ENCODE measurements at places on chromosomes 3 and 15. TPM values are rescaled to one million over a fixed set of nuclear protein-coding genes. Genes with fewer than 3 reads are reported as not detected.

Gene GPR15
- not detected for total RNA-seq

Gene PLA2G4D
- not detected for total RNA-seq

Gene TMEM266
- 0.26 TPM for total RNA-seq

Gene COPS2
- total RNA-seq: 92.2 TPM

Gene NR2E3
- total RNA-seq: 0.77 TPM

Gene CHST13
- under 0.01 TPM for total RNA-seq

Gene GOLGA8G
- total RNA-seq: not detected

DNA sequence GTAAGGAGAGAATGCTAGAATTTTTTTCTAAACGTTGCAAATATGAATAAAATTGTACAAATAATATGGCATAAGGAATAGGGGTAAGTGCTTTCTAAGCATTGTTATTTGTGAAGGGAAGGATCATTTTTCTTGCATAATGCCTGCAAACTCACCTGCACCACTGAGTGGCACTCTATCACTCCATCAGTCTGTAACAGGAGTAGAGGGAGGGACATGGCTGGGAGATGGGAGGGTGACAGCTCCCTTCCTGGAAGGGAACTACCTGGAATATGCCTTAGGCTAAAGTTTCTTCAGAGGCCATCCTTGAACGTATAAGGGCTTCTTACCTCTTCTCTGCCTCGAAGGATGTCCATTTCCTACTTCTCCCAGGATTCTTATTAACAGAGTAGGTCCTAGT is 3.0 kb downstream of the NAALADL2 start:
- DNase-seq: no peak
- H3K36me3 ChIP-seq: no peaks in the 10 kb centered on the region
- no peak overlapping the region for H3K4me3 ChIP-seq
- H3K27me3 ChIP-seq: no peaks in the 10 kb centered on the region

- peaks cover 11% of the 10 kb centered on the region for H3K4me1 ChIP-seq
- H3K27me3 ChIP-seq: no peaks in the 10 kb centered on the region
- DNase-seq: peak; percentile 91
- H3K27ac ChIP-seq: no peak overlapping the region
These were observed 27.3 kb upstream of the UBE2E1 start for GRCh38 chr3:23778446-23778845.

GRCh38 chr15:68589783-68590710 is 11.3 kb downstream of the CORO2B start:
- H3K27me3 ChIP-seq: no peaks in the 10 kb centered on the region
- no peaks in the 10 kb centered on the region for H3K36me3 ChIP-seq
- peaks cover 43% of the 10 kb centered on the region for H3K4me1 ChIP-seq
- no peak for DNase-seq
- H3K27ac ChIP-seq: no peak overlapping the region

- H3K27me3 ChIP-seq: no peaks in the 10 kb centered on the region
- no peak for DNase-seq
- H3K36me3 ChIP-seq: no peaks in the 10 kb centered on the region
- no peaks in the 10 kb centered on the region for H3K4me1 ChIP-seq
- H3K4me3 ChIP-seq: no peak overlapping the region
These were observed 75.0 kb upstream of the CGNL1 start for GRCh38 chr15:57301307-57301706.

DNA sequence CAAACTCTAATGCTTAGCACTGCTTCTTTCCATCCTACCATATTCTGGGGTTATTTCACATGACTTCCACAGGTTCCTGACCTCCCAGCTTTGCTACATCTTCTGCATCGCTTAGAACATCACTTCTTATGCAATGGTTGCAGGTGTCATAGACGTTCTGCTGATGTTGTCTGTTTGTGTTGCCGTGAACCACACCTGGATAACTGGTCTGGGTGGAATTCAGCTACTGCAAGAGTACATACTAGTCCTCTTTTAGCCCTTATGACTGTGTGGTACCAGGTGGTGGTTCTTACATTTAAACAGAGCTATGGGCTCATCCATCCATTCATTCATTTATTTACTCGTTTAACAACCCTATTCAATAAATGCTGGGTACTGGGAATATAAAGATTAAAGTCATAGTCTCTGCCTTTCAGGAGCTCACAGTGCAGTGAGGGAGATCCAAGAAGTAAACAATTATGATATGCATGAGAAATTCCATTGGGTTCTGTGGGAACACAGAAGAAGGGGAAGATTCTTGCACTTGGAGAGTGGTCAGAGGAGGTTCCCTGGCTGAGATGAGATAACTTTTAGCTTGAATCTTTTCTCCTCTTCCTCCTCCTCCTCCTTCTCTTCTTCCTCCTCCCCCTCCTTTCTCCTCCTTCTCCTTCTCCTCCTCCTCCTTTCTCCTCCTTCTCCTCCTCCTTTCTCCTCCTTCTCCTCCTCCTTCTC is 30.8 kb downstream of the TMEM45A start:
- H3K27me3 ChIP-seq: no peaks in the 10 kb centered on the region
- H3K4me1 ChIP-seq: no peaks in the 10 kb centered on the region
- no peak overlapping the region for H3K4me3 ChIP-seq
- H3K27ac ChIP-seq: no peak overlapping the region
- DNase-seq: no peak

DNA sequence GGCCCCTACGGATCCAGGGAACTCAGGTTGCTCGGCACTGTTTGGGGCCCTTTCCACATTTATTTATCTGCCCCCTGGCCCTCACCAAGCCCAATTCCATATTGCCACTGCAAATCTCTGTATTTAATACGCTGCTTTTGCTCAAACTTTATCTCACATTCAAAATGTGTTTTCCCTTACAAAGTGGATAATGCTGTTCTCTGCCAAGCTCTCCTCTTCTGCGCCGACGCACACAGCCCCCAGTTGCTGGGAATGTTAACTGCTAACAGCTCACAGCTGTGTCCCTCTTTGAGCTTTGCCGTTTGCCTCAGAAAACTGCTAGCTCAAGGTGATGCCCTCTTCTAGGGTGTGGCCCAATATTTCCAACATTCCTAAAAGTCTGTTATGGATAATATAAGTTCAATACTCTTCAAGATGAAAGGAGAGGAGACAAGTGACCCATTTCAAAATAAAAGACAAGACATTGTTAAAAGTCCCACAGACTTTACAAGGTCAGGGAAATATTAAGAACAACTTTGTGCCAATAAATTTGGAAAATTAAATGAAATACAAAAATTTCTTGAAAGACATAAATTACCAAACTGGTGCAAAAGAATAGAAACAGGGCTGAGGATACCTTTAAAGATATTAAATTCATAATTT is 12.6 kb upstream of the FBN1 start:
- peaks cover 2% of the 10 kb centered on the region for H3K4me1 ChIP-seq
- H3K4me3 ChIP-seq: no peak overlapping the region
- no peaks in the 10 kb centered on the region for H3K36me3 ChIP-seq
- H3K27ac ChIP-seq: no peak overlapping the region

DNA sequence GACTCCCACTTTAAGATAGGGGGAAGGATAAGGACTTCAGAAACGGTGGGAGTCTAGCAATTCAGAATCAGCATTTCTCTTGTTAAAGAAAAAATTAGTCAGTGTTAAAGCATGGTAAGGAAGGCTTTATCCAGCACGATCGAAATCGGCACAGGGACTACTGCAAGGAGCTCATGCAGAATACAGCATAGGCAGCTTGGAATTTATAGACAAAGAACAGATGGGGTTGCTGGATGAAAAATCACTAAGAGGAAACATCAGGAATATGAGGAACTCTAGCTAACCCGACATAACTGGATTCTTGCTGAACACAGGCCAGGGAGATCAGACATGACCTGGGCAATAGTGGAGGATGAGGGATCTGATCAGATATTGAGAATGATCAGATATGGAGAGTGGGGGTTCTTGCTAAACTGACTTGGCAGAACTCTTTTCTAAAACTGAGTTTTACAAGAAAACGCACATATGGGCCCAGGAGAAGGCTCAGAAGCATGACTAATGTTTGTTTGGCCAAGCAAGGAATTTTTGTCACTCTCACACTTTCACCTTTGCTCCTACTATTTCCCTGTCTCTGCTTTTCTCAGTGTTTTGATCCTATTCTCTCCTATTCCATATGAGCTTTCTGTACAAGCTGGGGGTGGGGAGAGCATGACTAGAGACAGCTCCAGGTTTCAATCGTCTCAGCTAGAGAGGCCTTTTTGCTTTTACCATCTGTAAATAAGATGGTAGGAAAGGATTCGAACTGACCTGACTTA is 3.9 kb upstream of the PLCH1 start:
- no peak overlapping the region for H3K4me3 ChIP-seq
- peaks cover 2% of the 10 kb centered on the region for H3K4me1 ChIP-seq
- no peaks in the 10 kb centered on the region for H3K36me3 ChIP-seq

- no peaks in the 10 kb centered on the region for H3K4me1 ChIP-seq
- H3K27ac ChIP-seq: no peak overlapping the region
These were observed 290.5 kb upstream of the GADL1 start for GRCh38 chr3:31185062-31185357.

GRCh38 chr15:60215225-60215963 is 182.4 kb downstream of the ANXA2 start:
- no peaks in the 10 kb centered on the region for H3K27me3 ChIP-seq
- no peak for DNase-seq
- H3K4me3 ChIP-seq: no peak overlapping the region
- H3K4me1 ChIP-seq: no peaks in the 10 kb centered on the region
- no peak overlapping the region for H3K27ac ChIP-seq

- H3K27me3 ChIP-seq: no peaks in the 10 kb centered on the region
- no peak overlapping the region for H3K4me3 ChIP-seq
- DNase-seq: peak; percentile 54
- peaks cover 45% of the 10 kb centered on the region for H3K36me3 ChIP-seq
These were observed 2.2 kb upstream of the GRAMD2A start for GRCh38 chr15:72199721-72200212.

GRCh38 chr15:69807721-69808120 is 290.0 kb downstream of the TLE3 start:
- no peaks in the 10 kb centered on the region for H3K4me1 ChIP-seq
- H3K36me3 ChIP-seq: no peaks in the 10 kb centered on the region

GRCh38 chr3:114079761-114080160 is 23.2 kb downstream of the QTRT2 start:
- DNase-seq: peak; percentile 40
- H3K27ac ChIP-seq: peak overlapping the region; percentile 32
- peaks cover 3% of the 10 kb centered on the region for H3K4me1 ChIP-seq
- H3K36me3 ChIP-seq: peaks cover 4% of the 10 kb centered on the region
- no peak overlapping the region for H3K4me3 ChIP-seq

DNA sequence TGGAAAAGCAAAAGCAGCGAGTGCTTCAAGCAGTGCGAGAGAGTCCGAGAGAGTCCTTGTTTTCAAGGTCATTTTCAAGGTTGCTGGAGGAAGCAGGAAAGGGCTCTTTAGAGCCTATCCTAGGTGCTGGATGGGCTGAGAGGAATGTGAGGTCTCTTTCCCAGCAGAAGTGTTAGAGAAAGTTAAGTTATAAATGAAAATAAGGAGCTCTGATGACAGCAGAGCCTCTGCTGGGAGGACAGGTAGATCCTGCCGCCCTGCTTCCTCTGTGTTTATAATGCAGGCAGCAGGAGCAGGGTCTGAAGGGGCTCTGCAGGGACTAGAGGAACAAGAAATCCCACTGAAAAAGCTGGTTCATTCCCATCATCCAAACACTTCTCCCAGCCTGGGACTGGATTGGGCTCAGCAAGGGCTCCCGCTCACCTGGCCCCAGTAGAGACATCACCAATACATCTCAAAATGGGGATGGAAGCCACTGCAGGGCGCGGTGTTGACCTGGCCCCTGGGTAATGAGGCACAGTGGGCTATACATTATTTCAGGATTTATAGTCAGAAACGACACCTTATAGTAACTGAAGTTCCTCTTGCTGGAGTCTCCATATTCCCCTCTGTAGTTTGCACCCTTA is 41.5 kb upstream of the RAB6B start:
- no peak overlapping the region for H3K4me3 ChIP-seq
- no peak overlapping the region for H3K27ac ChIP-seq
- H3K36me3 ChIP-seq: no peaks in the 10 kb centered on the region
- H3K4me1 ChIP-seq: no peaks in the 10 kb centered on the region
- H3K27me3 ChIP-seq: peaks cover 3% of the 10 kb centered on the region

- H3K4me1 ChIP-seq: no peaks in the 10 kb centered on the region
- H3K36me3 ChIP-seq: no peaks in the 10 kb centered on the region
- H3K4me3 ChIP-seq: no peak overlapping the region
- H3K27ac ChIP-seq: no peak overlapping the region
- no peaks in the 10 kb centered on the region for H3K27me3 ChIP-seq
These were observed 136.2 kb downstream of the EPHB1 start for GRCh38 chr3:134931045-134931785.

- peaks cover 3% of the 10 kb centered on the region for H3K27me3 ChIP-seq
- DNase-seq: no peak
- H3K4me3 ChIP-seq: no peak overlapping the region
These were observed 138.5 kb upstream of the ANKRD28 start for GRCh38 chr3:15936312-15936711.

DNA sequence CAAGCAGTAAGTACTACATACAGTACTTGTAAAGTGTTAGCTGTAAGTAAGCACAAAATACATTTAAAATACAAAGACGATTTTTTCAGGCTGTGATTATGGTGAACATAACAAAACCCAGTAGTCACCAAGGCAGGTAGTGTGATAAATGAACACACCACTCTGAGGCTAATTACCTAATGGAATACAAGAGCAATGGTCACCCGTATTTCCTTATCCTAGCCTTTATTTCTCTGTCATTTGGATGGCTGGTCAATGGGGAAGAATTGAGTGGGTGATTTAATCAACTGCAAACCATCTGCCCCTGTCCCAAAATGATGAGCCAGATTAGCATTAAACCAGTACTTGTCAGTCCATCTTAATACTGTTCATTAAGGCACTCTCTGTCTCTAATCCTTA is 89.2 kb upstream of the CGNL1 start:
- no peaks in the 10 kb centered on the region for H3K4me1 ChIP-seq
- no peak overlapping the region for H3K4me3 ChIP-seq
- H3K27me3 ChIP-seq: no peaks in the 10 kb centered on the region
- H3K36me3 ChIP-seq: peaks cover 8% of the 10 kb centered on the region
- no peak for DNase-seq
- no peak overlapping the region for H3K27ac ChIP-seq

DNA sequence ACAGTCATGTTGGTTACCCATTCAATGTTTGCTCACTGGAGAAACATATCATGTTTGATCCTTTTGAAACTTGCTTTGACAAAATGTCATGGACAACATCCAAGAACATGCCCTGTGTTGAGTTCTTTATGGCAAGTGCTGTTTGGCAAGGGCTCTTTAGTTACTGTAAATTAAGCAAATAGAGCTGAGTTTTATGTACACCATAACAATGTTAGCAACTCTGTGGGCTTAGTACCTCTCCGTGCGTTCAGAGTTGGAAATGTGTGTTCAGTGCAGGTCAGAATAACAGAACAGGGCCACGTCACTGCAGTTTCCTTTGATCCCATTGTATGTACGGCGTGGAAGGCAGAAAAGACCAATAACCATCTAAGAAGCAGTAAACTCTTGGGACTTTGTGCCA is 132.5 kb downstream of the MYRIP start:
- H3K4me1 ChIP-seq: no peaks in the 10 kb centered on the region
- DNase-seq: no peak
- H3K36me3 ChIP-seq: no peaks in the 10 kb centered on the region
- no peaks in the 10 kb centered on the region for H3K27me3 ChIP-seq
